ENCODE measurements at places on chromosomes 1 and 21.

GRCh38 chr1:87154384-87154783 lies 174.3 kb upstream of the LMO4 start:
- DNase-seq = no peak

- DNase-seq = no peak
These were observed 39.5 kb downstream of the EPHB2 start for GRCh38 chr1:22749919-22750684.

DNA sequence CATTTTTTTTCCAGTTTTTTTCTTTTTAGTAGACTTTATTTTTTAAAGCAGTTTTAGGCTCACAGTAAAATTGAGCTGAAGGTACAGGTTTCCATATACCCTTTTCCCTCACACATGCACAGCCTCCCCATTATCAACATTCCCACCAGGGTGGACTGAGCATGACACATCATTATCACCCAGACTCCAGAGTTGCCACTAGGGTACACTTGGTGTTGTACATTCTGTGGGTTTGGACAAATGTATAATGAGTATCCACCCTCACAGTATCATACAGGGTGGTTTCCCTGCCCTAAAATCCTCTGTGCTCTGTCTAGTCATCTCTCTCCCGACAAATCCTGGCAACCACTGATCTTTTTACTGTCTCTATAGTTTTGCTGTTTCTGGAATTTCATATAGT lies 3.0 kb upstream of the AIM2 start:
- no peak for DNase-seq

DNA sequence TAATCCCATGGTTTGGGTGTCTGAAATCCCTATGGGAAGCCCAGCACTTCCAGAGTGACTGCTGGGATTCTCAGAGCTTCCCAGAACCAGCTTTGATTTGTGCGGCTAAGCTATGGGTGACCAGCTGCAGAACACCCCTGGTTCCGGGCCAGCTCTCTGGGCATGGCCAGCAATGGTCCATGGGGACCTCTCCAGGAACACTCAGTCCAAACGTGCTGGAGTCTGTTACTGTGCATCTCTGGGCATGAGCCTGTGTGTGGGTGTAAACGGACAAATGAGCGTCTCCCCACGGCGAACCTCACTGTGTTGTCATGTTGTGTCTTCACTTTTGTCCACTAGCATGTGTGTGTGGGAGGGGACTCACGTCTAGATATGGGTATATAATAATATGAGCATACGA lies 54.4 kb downstream of the MAB21L3 start:
- no peak for DNase-seq

- DNase-seq = no peak
These were observed 13.1 kb downstream of the ECE1 start for GRCh38 chr1:21277180-21277579.

DNA sequence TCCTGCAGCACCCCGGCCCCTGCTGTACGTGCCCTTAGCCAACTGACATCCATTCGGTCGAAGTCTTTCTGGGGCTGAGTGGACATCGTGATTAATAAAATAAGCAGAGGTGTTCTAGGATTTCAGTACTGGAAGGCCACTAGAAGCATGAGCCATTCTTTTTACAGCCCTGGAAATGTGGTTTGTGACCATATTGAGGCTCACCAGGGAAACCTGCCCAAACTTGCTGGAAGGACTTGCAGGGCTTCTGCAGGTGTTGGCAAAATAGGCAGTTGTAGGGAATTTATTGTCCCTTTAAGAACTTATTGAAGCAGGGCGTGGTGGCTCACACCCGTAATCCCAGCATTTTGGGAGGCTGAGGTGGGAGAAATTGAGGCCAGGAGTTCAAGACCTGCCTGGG lies 80.8 kb downstream of the DOP1B start:
- DNase-seq = no peak

GRCh38 chr1:31054958-31055481 lies 10.5 kb downstream of the PUM1 start:
- DNase-seq = no peak

DNA sequence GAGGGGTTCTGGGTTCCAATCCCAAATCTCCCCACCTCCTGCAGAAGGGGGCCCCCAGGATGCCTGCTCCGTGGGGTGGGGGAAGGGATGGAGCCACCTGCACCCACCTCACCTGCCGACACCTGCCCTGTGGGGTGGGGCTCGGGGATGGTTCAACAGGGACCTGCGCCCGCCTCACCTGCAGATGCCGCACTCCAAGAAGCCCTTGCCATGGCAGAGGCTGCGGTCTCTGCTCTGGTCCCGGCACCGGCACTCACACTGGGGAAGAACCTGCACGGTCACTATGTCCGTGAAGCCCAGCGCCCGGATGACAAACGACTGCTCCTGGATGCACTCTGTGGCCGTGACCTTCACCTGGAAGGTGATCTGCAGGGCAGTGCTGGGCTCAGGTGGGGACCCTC lies 18.1 kb upstream of the PTTG1IP start:
- DNase-seq = no peak

DNA sequence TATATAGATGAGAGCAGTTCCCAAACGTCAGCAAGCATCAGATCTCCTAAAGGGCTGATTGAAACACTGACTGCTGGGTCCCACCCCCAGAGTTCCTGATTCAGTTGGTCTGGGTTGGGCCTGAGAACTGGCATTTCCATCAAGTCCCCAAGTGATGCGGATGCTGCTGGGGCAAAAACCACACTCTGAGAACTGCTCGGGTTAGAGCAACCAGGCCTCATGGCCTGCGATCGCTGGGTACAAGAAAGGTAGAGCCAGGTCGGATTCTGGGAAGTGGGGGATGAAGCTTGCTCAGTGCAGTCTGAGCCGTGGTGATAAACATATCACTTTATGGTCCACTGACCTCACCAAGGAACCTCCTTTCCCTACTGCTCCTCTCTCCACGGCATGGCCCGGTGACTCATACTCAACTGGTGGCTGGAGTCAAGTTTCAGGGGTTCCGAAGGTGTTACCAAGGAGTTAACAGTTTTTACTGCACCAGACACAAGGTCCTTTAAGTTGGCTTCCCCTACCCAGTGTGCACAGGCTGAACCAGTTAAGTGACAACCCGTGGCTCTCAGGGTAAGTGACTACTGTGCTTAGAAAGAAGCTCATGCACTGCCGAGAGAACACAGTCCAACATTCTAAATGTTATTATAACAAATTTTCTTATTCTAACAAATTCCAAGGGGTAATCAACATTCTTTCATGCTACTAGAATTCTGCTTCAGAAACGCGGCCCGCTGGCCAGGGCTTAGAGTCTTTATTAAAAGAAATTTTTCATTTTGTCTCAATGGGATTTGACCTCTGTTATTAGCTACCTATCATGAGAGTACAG lies 153.5 kb downstream of the TGFBR3 start:
- DNase-seq = no peak

DNA sequence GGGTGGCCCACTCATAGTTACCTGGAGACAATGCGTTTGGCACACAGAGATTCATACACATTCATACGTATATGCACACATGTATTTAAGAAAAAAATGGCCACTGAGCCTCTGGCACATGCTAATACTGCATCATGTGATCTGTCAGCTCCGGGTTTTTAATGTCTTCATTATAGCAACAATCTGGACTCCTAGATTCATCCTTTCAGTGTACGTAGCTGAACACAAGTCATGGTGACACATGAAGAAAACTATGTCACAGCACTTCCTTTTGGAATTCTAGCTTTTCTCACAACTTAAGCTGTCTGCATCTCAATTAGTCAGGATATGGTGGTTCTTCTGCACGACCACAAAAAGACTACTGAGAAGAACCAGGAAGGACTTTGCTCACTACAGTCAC lies 24.7 kb downstream of the HSF2BP start:
- DNase-seq = no peak

GRCh38 chr1:11281518-11282331 lies 8.7 kb downstream of the UBIAD1 start:
- DNase-seq = no peak

DNA sequence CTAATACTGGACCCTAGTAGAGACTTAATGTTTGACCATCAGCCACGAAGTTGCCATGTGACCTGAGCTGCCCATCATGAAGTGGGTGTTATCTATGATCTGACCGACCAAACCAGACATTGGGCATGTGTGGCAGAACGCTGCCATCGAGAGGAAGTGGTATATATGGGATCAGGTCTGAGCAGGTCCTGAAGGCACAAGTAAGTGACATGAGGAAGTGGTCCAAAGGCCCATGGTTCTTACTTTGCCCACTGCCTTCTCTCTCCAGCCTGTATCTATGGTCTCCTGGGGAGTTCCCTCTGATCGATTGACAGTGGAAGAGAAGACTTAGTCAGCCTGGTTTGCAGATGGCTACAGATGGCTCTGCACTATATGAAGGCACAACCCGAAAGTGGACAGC lies 7.9 kb downstream of the SPSB1 start:
- no peak for DNase-seq

- DNase-seq = no peak
These were observed 2.8 kb downstream of the DNAJC8 start for GRCh38 chr1:28229996-28230395.

DNA sequence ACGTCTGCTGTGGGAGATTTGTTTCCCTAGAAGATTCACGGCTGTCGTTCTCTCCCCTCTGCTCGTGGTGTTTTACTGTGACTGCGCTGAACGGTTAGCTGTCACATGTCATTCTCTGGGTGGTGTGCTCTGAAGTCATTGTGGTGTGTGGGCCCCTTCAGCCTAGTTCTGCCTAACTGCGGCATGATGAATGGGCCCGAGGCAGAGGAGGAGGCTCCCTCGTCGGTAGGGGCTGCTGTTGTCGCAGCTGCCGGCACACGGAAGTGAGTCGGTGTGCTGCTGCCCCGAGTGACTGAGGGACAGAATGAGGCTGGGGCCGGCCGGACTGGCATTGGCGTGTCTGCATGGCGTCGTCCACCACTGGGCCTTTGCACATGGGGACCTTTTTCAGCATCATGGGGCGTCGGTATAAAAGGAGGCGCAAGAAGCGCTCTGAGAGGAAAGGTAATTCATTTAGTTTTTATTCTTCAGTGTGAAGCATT lies 77.9 kb downstream of the ADARB1 start:
- DNase-seq = no peak

- DNase-seq = no peak
These were observed 65.2 kb upstream of the GOLT1A start for GRCh38 chr1:204278958-204279357.

DNA sequence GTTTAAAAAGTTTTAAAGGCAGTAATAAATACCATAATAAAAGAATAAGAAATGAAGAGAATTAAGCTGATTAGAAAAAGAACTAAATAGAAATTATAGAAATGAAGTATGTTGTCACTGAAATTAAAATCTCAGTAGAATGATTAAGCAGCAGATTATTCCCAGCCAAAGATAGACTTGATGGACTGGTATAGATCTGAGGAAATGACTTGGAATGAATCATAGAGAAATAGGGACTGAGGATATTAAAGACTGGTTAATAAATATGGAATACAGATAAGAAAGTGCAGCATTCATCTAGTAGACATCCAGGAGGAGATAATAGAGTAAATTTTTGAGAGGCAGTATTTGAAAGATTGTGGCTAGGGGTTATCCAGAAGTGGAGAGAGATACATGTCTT lies 28.7 kb downstream of the MARK1 start:
- no peak for DNase-seq

DNA sequence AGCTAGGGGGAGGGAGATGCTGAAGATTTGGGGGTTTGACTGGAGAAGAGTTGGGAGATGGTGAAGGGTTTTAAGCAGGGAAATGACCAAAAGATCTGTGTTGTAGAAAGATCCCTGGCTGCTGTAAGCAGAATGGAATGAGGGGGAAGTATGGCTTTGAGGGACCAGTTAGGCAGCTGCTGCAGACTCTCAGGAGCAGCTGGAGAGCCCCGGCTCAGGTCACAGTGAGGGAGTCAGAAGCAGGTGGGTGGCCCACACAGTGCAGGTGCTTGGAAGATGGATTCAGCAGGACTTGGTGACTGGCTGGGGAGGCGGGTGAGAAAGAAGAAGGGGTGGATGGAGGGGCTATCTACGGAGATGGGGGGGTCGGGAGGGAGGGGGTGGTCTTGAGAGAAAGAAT lies 35.7 kb downstream of the EDN2 start:
- no peak for DNase-seq

DNA sequence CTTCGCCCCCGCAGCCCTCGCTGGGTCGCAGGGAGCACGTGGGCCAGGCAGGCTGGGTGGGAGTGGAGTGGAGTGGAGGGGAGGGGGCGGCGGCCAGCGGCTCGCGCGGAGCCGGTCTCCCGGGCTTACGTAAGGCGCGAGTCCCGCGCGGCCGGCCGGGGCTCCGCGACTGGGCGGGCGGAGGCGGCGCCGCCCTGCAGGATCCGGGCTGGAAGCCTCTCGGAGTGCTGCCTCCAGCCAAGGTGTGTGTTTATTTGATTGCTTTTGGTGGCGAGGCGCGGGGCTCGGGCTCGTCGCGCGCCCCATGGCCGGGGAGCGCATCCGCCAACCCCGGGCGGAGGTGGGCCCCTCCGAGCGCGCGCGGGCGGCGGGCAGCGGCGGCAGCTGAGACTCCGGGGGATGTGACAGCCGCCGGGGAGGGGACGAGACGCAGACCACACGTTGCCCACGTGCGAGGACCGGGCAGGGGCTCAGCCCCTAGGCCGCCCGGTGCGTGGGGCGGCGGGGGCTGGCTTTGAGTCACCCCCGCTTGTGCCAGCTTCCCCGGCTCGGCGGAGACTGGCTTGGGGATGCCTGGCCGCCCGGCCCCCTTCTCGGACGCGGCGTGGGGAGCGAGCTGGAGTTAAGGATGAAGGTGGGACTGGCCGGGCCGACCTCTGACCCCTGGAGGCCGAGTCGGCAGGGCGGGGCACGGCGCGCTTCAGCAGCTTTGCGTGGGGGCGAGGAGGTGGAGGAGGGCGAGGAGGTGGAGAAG lies 402 bp upstream of the AK4 start:
- no peak for DNase-seq

GRCh38 chr1:35637401-35637809 lies 3.9 kb downstream of the PSMB2 start:
- no peak for DNase-seq

DNA sequence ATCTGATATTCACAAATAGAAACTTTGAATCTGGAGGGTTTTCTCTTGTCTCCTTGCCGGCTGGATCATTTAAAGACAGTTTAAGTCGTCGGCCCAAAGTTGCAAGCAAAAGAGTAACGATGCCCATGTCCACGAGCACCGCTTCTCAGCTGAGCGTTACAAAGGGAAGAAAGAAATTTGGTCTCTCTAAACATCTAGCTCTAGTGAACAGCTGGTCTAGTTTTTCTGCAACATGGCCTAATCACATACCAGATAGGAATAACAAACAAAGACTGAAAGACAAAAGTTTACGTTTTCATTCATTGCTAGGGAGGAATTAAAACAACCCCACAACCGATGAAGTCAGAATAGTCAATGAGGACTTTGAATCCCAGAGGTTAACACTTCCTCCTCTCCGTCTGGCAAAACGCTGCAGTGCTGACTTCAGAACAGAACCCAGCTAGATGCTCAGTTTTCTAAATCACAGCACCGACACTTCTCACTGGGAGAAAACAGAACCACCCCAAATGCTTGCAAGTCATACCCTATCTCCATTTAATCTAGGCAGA lies 69.4 kb downstream of the NTPCR start:
- DNase-seq = no peak

DNA sequence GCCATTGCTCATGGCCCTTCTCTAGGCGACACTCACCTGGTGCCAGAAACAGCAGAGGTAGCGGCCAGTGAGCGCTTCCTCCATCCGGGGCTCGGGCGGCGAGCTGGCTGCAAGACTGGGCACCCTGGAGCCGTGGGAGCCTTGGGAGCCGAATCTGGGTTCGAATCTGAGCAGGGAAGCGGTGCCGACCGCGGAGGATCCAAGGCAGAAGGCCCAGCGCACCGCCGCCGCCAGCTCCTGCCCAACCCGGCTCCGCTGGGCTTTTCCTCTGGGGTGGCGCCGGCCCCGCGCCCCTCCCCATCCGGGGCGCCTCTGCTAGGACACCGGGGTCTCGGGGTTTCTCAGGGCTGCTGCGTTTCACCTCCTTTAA lies 1.7 kb upstream of the PRDM16 start:
- DNase-seq = no peak

- DNase-seq = no peak
These were observed 34.6 kb upstream of the UHMK1 start for GRCh38 chr1:162463021-162463420.
